Liver (tissue), 10 donors: ENCODE measurements at places on chromosomes 1 and 21. TPM values are rescaled to one million over a fixed set of nuclear protein-coding genes. Genes with fewer than 3 reads are reported as not detected.

- DNase-seq, result peak; percentile 59
- peak overlapping the region; percentile 71 for H3K4me3 ChIP-seq
- peaks cover 14% of the 10 kb centered on the region for H3K4me1 ChIP-seq
- H3K36me3 ChIP-seq, result no peaks in the 10 kb centered on the region
- peak overlapping the region; percentile 95 for H3K27ac ChIP-seq
Measured at GRCh38 chr21:33403786-33404585, 773 bp downstream of the IFNGR2 start.

GRCh38 chr21:44618909-44619308 is 7.0 kb downstream of the KRTAP10-8 start:
- DNase-seq, result no peak
- H3K27ac ChIP-seq, result peak overlapping the region; percentile 7

GRCh38 chr1:47228644-47229030 is 3.4 kb downstream of the TAL1 start:
- H3K27ac ChIP-seq, result no peak overlapping the region
- no peaks in the 10 kb centered on the region for H3K36me3 ChIP-seq
- H3K4me1 ChIP-seq, result no peaks in the 10 kb centered on the region
- H3K27me3 ChIP-seq, result peaks cover 18% of the 10 kb centered on the region

GRCh38 chr1:228276901-228277490 is 69.2 kb downstream of the OBSCN start:
- H3K4me1 ChIP-seq, result peaks cover 3% of the 10 kb centered on the region
- no peak overlapping the region for H3K27ac ChIP-seq
- DNase-seq, result no peak
- no peaks in the 10 kb centered on the region for H3K27me3 ChIP-seq
- no peaks in the 10 kb centered on the region for H3K36me3 ChIP-seq

DNA sequence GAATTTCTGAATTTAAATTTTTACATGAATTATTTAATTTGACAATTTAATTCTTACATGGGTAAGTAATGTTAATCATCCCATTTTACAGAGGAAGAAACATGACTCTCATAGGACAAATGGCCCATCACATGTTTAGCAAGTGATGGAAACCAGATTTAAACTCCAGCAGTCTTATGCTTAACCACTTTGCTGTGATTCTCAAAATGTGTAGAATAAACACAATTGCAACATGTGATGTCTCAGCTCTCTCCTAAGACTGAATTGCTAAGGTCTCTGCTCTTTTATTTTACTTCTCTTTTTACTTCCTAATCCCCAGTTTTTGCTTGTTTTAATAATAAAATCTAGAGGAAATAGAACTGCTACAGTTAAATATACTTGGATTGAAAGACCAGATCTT is 42.8 kb downstream of the HS2ST1 start:
- no peak overlapping the region for H3K4me3 ChIP-seq
- H3K27ac ChIP-seq, result no peak overlapping the region
- H3K27me3 ChIP-seq, result no peaks in the 10 kb centered on the region
- no peaks in the 10 kb centered on the region for H3K36me3 ChIP-seq
- H3K4me1 ChIP-seq, result no peaks in the 10 kb centered on the region

DNA sequence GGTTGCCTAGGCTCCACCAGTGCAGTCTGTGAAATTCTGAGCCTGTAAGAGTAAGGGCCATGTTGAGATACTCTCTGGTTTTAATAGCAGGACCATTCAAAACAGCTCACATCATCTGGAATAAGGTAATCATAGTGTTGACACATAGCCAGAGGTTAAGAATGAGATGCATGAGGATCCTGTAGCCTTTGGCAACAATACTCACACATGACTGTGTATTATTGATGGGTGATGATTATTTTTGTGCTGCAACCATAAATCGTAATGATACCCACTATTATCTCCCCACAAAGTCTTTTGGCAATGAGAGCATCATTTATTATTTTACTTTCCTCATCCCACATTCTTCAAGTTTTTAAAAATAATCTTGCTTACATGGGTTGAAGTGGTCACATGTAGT is 35.5 kb downstream of the KCNK2 start:
- no peaks in the 10 kb centered on the region for H3K36me3 ChIP-seq
- DNase-seq, result no peak
- no peaks in the 10 kb centered on the region for H3K27me3 ChIP-seq
- H3K27ac ChIP-seq, result no peak overlapping the region
- no peak overlapping the region for H3K4me3 ChIP-seq

GRCh38 chr1:21651214-21652042 is 17.7 kb downstream of the RAP1GAP start:
- H3K4me3 ChIP-seq, result peak overlapping the region; percentile 32
- no peaks in the 10 kb centered on the region for H3K36me3 ChIP-seq
- no peak overlapping the region for H3K27ac ChIP-seq
- H3K27me3 ChIP-seq, result no peaks in the 10 kb centered on the region
- peaks cover 6% of the 10 kb centered on the region for H3K4me1 ChIP-seq

GRCh38 chr1:153542956-153543711 is 2.4 kb upstream of the S100A5 start:
- H3K27ac ChIP-seq, result no peak overlapping the region
- H3K27me3 ChIP-seq, result no peaks in the 10 kb centered on the region
- DNase-seq, result no peak
- no peaks in the 10 kb centered on the region for H3K36me3 ChIP-seq
- H3K4me1 ChIP-seq, result no peaks in the 10 kb centered on the region
- H3K4me3 ChIP-seq, result no peak overlapping the region

LCE1D gene
- not detected for total RNA-seq

SLC1A7 gene
- total RNA-seq, result 0.59 TPM

DMRTA2 gene
- total RNA-seq, result not detected

CTH gene
- total RNA-seq, result 8.9 TPM
